T1000 (cell line): ENCODE measurements at places on chromosomes 5 and 9.

DNA sequence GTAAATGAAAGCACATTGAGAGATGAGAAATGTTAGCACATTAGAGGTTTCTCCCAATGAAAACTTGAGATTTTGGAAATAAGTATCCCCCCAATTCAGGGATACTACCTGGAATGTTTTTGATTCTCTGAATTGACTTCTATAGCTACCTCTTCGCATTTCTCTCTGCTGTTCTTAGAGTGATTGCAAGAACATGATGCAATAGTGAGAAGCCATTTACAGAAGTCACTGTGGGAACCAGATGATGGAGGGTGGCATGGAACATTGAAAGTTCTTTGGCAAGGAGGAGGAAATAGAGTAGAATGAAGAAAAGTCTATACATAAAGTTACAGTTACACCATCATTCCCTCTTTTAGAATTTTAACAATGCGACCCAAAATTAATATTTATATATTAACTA lies 9.2 kb downstream of the NPR3 start:
- DNase-seq: no peak

DNA sequence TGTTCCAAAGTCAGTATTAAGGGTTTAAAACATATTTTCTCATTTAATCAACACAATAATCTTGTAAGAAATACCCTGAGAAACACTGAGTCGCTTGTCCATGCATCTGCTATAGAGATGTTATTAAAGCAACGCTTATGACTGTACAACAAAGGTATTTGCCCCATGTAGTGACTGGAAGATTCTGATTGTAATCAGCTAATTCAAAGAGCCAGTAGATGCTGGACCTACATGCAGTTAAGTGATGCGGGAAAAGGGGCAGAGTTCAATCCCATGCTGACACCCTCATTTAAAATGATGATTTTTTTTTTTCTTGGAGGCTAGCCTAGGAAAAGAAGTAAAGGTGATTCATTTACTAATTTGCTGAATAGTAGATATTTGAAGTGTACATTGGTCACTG lies 149.3 kb upstream of the MTAP start:
- no peak for DNase-seq

DNA sequence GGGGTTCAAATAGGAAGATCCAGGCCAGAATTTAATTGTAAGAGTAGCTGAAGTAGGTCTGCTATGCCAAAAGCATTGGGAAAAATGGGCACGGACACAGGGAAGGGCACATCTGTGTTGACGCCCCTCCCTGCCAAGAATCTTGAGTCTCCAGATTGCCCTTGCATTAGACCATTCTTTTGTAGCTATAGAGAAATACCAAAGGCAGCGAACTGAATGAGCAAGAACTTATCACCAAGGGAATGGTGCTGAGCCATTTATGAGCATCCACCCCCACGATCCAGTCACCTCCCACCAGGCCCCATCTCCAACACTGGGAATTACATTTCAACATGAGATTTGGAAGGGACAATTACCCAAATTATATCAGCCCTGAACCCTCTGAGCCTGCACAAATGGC lies 18.0 kb upstream of the GDA start:
- DNase-seq: no peak

GRCh38 chr5:129361441-129362025 lies 98.6 kb upstream of the ADAMTS19 start:
- no peak for DNase-seq

GRCh38 chr9:98795295-98795955 lies 930 bp downstream of the ANKS6 start:
- DNase-seq: no peak

DNA sequence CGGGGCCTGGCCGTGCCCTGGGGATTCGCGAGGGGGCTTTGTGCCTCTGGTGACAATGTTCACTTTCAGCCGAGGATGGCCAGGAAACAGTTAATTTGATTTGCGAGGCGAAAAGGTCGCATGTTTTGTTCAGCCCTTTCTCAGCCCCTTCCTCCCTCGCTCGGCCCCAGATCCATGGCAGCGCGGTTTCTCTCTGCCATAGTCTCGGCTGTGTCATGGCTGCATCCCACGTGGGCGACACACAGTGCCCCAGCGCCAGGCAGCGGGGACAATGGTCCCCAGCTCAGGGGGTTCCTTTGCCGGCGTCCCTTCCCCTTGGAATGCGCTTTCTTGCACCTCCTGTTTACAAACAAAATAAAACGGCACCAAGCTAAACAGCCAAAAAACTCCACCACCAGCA lies 370.3 kb upstream of the IRX2 start:
- no peak for DNase-seq

- no peak for DNase-seq
Measured at GRCh38 chr9:93211654-93212001, 27.7 kb downstream of the WNK2 start.
